ENCODE measurements at places on chromosomes 6 and 20. TPM values are rescaled to one million over a fixed set of nuclear protein-coding genes. Genes with fewer than 3 reads are reported as not detected.

The KCNQ2 gene
- 72.1 TPM for total RNA-seq

- H3K36me3 ChIP-seq, result peaks cover 18% of the 10 kb centered on the region
- no peak overlapping the region for H3K4me3 ChIP-seq
- H3K4me1 ChIP-seq, result peaks cover 5% of the 10 kb centered on the region
- H3K27ac ChIP-seq, result no peak overlapping the region
Measured at GRCh38 chr6:33251395-33252012, 20.2 kb downstream of the VPS52 start.

GRCh38 chr20:63900413-63900812, 5.5 kb downstream of the DNAJC5 start:
- H3K27me3 ChIP-seq, result peaks cover 39% of the 10 kb centered on the region
- no peak for DNase-seq

DNA sequence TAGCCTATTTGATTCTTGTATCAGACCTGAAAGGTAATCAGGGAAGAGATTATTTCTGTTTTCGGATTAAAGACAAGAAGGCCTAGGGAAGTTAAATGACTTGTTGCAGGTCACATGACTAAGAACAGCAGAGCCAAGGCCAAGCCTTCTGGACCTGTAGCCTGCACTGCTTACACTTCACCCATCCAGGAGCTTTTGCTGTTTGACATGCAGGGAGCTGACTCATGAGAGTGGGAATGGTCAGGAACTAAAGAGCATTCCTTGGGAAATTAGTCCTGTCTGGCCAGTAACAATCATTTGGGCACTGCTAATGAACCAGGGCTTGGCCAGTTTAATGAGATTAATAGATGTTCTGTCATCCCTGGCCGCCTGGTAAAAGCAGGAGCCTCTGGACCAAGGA, 46.8 kb downstream of the EIF2S2 start:
- no peaks in the 10 kb centered on the region for H3K27me3 ChIP-seq
- DNase-seq, result no peak
- H3K4me1 ChIP-seq, result peaks cover 14% of the 10 kb centered on the region
- H3K36me3 ChIP-seq, result peaks cover 16% of the 10 kb centered on the region

GRCh38 chr20:48190757-48191156, 405.5 kb upstream of the SULF2 start:
- H3K36me3 ChIP-seq, result no peaks in the 10 kb centered on the region
- peaks cover 22% of the 10 kb centered on the region for H3K4me1 ChIP-seq
- H3K27me3 ChIP-seq, result no peaks in the 10 kb centered on the region
- H3K27ac ChIP-seq, result no peak overlapping the region

- peak overlapping the region; percentile 89 for H3K4me3 ChIP-seq
- peak overlapping the region; percentile 99 for H3K27ac ChIP-seq
Measured at GRCh38 chr6:3228046-3228671, 706 bp upstream of the TUBB2B start.

DNA sequence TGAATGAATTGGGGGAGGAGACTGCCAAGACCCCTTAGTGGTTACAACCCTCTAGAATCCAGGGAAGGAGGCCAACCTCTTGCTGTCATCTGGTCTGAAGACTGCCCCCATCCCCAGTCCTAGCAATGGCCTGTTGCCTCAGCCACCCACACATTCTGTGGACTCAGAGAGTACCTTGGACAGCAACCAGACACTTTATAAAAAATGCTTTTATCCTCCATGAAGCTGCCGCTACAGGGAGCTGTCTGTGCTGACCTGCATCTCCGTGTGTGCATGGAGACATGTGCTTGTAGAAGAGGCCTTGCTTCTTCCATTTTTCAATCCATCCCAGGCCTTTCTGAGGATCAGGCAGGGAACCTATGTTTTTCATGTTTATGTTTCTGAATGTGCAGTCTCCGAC, 15.2 kb downstream of the CDH22 start:
- DNase-seq, result peak; percentile 81
- H3K4me1 ChIP-seq, result no peaks in the 10 kb centered on the region
- H3K36me3 ChIP-seq, result no peaks in the 10 kb centered on the region
- peaks cover 4% of the 10 kb centered on the region for H3K27me3 ChIP-seq

DNA sequence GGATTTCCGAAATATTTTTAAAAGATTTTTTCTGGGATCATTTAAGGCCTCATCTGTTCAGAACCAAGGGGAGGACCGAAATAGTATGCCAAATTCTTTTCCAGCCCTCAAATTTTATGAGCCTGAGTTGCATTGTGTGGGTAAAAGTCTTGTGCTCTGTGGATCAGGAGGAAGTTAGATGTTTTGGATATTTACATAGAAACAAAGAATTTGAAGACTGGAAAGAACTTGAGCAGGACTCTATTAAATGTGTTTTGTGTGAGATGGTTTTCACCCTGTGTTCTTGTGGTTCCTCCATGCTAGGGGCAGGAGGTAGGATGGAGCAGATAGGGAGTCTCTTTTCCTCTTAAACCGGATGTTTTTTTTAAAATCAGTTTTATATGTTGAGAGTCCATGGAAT, 329.1 kb downstream of the LAMA2 start:
- no peaks in the 10 kb centered on the region for H3K36me3 ChIP-seq
- no peaks in the 10 kb centered on the region for H3K27me3 ChIP-seq
- DNase-seq, result no peak
- H3K4me1 ChIP-seq, result no peaks in the 10 kb centered on the region
